ENCODE measurements at places on chromosomes 6 and 20.

DNA sequence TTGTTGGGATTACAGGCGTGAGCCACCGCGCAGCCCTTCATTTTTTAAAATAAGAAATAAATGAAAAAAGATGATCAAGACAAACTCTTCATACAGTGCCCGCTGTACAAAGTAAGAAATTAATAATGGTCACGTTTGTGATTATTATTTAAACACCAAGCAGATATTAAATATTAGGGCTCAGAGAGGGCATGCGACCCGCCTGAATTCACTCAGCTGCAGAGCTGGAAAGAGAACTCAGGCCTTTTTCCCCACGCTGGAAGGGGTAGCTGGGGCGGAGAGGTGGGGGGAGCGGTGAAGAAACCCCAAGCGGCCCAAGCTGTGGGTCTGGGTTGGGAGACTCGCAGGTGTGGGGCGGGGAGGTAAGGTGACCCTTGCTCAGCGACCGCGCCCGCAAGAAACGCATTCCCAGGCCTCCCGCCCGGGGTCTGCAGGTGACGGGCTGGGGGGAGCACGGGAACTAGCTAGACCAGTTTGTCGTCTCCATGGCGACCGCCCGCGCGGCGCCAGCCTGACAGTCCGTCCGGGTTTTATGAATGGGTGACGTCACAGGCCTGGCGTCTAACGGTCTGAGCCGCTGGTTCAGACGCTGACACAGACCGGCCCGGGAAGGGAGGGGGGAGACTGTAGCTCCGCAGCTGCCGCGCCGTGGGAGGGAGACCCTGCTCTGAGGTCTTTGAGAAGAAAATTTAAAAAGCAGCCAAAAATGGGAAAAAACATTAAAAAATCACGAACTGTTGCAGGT is 1.1 kb upstream of the ID1 start:
- DNase-seq = peak; percentile 56

DNA sequence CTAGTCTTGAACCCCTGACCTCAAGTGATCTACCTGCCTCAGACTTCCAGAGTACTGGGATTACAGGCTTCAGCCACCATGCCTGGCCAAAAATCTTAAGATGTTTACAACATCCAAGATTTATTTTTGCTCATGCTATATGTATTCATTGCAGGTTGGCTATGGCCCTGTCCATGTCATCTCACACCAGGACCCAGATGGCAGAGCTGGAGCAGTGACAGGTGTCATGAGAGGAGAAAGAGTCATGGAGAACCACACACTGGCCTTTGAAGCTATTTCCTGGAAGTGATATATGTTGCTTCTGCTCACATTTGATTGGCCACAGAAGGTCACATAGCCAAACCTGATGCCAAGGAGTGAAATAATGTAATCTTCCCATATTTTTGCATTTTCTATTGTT is 13.8 kb upstream of the DDR1 start:
- no peak for DNase-seq

DNA sequence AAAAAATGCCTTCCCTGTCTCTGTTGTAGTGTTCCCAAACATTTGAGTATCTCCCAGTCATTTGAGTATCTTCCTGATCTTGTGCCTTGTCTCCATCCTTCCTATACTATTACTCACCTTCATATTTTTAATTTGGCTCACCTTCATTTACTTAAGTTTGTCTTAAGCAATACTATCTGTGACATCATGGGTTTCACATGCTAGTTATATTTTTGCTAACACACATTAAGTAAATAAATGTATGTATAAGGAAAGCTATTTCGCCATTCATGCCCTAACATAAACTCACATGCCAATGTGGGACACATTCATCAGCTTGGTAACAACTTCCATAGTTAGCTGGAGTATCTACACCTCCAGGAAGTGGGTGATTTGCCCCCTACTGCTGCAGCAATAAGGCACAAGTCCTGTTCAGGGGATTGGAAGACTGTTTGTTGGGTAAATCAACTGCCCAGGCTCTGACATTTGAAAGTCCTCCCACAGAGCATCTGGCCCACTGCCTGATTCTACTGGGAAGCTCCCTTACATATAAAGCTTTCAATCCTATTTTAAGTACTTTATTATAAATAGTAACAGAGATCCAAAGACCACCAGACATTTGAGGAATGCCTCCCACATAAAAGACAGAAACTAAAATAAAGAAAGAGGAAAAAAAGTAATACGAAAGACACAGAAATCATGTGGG is 132.3 kb downstream of the ISM1 start:
- no peak for DNase-seq

GRCh38 chr6:109690373-109690736 is 647 bp downstream of the AK9 start:
- peak; percentile 38 for DNase-seq

- DNase-seq = no peak
Observed at GRCh38 chr6:47047479-47048407, 5.6 kb upstream of the ADGRF1 start.

- DNase-seq = no peak
Observed at GRCh38 chr6:20454204-20454824, 52.6 kb downstream of the E2F3 start.

DNA sequence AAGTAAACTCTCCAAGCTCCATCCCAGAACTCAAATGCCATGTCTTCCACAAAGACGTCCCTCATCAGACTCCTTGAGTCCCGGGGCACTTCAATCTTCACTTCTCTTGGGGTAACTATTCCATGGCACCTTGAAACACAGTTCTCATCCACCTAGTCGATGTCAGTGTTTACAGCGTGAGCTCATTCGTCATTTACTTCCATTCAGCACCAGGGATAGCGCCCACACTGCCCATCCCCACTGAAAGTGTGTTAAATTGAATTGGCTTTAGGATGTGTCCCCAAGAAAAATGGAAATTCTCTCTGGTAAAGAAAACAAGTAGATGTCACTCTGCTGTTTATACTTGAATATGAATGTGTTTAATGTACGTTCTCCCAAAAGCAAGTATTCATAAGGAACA is 31.3 kb downstream of the KCNK15 start:
- DNase-seq = no peak

DNA sequence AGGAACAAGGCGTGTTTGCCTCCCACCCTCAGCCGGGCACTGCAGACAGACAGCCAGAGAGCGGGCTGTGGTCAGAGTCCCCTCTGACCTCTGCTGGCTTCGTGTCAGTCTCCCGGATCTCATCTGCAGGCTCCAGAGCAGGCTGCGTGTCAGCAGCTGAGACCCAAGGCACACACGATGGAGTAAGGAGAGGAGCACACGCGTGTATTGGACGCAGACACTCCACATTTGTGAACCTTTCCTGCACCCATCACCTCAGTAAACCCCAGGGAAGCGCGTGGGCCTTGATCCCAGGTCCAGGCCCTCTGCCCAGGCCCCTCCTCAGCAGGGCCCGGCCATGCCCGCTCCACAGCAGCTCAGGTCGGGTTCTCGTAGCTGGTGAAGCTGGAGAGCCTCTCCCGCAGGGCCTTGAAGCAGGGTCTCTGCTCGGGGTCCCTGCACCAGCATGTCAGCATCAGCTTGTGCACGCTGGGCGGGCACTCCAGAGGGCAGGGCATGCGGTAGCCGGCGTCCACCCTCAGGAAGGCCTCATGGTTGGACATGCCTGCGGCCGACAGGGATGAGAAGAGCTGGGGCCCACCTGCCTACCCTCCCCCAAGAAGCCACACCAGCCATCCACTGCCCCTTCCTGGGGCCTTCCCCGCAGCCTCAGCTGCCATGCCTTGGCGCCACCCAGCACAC is 7.9 kb downstream of the PTK6 start:
- no peak for DNase-seq

DNA sequence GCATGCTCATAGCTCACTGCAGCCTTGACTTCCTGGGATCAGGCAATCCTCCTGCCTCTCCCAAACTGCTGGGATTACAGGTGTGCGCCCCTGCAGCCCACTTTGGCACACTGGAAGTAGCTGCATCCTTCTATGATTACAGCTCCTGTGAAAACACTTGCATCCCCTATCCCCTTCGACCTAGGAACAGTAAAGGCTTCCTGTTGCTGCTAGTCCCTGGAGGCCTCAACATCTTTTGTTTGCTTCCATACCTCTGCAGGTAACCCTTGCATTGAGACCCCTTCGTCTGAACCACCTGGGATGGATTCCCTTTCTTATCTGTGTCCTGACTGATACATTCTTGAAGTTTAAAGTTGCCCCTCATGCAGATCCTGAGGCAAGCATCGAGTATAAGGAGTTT is 152.4 kb downstream of the PAK5 start:
- no peak for DNase-seq

- DNase-seq = no peak
Observed at GRCh38 chr6:146548898-146549374, 5.3 kb downstream of the RAB32 start.

DNA sequence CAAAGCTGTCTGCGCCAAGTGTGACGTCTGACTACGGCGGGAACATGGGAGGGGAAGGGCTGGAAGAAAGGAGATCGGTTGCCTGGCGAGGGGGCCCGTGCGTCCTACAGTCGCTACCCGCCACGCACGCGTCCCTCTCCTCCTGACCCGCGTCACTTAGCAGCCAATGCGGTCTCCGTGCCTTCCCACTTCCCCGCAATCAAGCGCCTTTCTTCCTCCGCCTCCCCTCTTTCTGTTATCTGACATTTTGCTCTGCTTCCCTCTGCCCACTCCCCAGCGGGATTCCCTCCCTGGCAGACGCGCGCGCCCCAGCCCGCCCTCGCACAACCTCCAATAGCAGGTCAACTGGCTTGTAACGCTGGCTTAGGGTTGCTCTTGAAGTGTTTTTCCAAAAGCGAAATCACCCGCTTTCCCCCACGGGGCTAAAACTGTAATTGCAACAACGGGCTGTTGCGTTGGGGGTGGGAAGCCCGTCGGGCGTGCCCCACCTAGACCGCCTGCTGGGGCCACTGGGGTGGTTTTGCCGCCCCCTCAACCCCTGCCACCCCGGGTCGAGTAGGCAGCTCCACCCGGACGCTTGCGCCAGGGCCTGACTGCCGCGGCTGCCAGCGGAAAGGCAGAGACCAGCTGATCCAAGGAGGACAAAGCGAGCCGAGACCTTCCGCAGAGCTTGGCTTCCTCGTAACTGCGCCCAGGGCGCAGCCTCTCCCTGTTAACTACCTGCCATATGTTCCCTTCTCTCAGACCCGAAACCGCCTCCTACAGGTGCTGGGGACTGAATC is 6.2 kb upstream of the SOX4 start:
- no peak for DNase-seq

DNA sequence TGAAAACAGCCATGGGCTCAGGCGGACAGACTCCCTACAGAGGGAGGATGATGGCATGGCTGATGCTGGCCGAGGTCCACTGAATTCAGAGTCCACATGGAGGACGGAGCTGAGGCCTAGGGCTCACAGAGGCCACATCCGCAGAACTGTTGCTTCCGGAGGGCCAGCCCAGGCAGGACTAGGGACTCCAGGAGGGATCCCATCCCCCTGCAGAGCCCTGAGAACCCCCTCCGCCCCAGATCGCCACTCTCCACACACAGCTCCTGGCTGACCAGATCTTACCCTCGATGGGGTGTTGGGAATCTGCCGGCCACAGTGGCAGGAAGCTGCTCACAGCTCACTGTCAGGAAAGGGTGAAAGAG is 399.2 kb downstream of the TAF4 start:
- DNase-seq = no peak

- no peak for DNase-seq
Observed at GRCh38 chr20:46831633-46832011, 63.0 kb upstream of the EYA2 start.

GRCh38 chr6:73951183-73951582 is 255.2 kb downstream of the CD109 start:
- DNase-seq = no peak

- DNase-seq = no peak
Observed at GRCh38 chr6:116221067-116221466, 32.8 kb downstream of the TSPYL4 start.

- DNase-seq = peak; percentile 40
Observed at GRCh38 chr20:48738399-48739304, 89.1 kb downstream of the PREX1 start.

DNA sequence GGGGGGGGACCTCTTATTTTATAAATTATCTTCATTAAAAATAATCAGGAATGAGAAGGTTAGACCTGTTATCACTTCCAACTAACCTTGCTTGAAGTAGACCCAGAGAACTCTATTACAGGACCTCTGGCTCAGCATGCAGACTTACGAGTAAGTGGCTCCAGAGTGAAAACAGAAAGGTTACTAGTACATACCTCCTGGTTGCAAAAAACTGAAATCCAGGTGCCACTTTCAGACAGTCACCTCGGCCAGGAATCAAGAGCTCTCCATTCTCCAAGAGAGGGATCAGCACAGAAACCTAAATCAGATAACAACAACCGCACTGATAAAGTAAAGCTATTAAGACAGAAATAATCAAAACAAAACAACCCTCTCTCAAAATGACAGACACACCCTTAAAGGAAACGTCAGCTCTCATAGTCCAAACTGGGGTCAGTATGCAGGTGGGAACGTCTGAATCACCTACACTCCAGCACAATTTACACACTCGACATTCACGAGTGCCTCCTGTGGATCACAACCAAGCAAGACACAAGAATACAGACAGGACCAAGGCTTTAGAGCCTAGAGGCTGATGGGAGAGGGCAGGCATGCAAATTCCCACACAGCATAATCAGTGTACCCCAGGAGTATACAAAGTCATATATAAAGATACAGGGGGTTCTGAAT is 31.8 kb downstream of the MDN1 start:
- no peak for DNase-seq

- no peak for DNase-seq
Observed at GRCh38 chr6:44556046-44556445, 168.5 kb downstream of the CDC5L start.

DNA sequence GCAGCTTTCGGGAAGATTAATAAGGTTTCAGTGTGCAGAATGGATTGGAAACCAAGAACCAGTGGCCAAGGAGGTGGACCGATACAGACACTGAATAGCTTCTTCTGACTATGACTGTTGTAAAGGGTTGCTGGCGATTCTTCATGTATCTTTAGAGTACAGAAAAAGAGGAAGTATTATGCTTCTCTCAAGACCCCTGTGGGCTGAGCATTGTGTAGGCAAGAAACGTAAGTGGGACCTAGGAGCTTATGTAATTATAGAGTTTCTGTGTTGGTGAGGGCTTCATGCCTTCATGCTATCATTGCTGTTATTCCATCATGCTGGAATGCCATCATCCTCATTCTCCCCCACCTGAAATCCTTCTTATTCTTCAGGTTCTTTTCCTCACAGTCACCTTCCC is 105.4 kb upstream of the AKIRIN2 start:
- DNase-seq = no peak

DNA sequence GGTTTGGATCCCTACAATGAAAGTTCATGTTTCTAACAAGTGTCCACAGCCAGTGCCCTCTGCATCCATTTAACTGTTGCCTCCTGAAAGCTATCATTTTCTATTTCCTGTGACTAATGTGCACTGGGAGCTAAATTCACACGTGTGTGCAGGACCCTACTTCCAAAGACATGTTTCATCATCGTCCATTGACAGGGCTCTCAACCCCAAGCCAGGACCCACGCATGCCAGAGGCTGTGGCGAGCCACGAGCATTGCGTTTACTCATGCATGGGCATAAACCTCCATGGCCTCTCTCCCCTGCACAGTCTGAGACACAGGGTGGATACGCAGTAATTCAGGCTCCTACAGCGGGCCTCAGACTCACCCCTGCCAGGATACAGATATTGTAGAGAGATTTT is 153.2 kb downstream of the MAFB start:
- no peak for DNase-seq

- no peak for DNase-seq
Observed at GRCh38 chr6:44065443-44066140, 61.7 kb downstream of the MRPL14 start.

GRCh38 chr6:145453376-145453775 is 281.9 kb downstream of the EPM2A start:
- DNase-seq = no peak

- DNase-seq = no peak
Observed at GRCh38 chr6:168078175-168078942, 653 bp downstream of the FRMD1 start.

Data from activated CD4-positive, alpha-beta T cell treated with anti-CD3 and anti-CD28 coated beads, Interleukin-2, amount 50 U/mL, for 24 hours (primary cell).